ENCODE measurements at places on chromosomes 2 and 18. TPM values are rescaled to one million over a fixed set of nuclear protein-coding genes. Genes with fewer than 3 reads are reported as not detected.

- H3K36me3 ChIP-seq, result no peaks in the 10 kb centered on the region
- no peak for DNase-seq
- H3K4me1 ChIP-seq, result no peaks in the 10 kb centered on the region
- no peak overlapping the region for H3K27ac ChIP-seq
- no peak overlapping the region for H3K4me3 ChIP-seq
Measured at GRCh38 chr2:241813644-241814392, 4.8 kb downstream of the NEU4 start.

RESP18 gene
- total RNA-seq, result not detected

DNA sequence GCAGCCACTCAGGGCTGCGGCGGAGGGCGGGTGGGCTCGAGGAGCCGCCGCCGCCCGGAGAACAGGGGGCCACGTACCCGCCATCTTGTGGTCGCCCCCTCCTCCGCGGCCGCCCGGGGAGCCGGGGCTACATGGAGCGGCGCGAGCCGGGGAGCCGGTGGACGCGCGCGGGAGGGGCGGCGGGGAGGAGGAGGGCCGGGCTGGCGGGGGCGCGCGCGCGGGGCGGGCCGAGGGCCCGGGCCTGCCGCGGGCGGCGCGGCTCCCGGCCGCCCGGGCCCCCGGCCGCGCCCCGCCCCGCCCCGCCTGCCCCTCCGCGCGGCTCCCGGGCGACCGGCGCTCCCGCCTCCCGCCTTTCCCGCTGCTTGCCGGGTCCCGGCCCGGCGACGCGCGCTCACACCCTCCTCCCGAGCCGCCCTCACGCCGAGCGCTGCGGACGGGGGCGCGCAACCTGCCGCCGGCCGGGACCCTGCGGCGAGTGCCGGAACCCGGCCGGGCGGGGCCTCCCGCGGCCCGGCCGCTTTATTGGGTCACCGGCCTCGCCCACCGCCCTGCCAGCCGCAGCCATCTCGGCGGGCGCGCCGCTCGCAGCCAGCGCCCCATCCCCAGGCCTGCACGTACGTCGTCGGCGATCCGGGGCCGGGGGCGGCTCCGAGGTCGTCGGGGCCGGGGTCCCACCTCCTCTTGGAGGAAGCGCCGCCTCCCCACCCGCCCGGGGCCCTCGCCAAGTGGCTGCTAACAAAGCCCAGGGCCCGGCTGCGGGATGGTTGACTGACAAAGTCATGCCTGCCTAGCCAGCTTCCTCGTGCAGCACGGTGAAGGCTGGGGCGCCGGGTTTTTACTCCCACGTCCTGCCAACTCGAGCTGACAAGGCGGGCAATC is at the start of gene PPP4R1:
Gene PPP4R1, minus strand, starts transcription at position 159 of the 879 bp plus-strand sequence. Its CDS starts 75 bp downstream, at position 84.
- H3K27ac ChIP-seq, result peak within 1 kb of the TSS; percentile 99
- peak; percentile 52 for DNase-seq
- peaks cover 16% of the 10 kb centered on the region for H3K4me1 ChIP-seq
- peaks cover 6% of the 10 kb centered on the region for H3K36me3 ChIP-seq

GRCh38 chr18:46939337-46939963 is 22.0 kb downstream of the KATNAL2 start:
- no peak overlapping the region for H3K4me3 ChIP-seq
- no peaks in the 10 kb centered on the region for H3K4me1 ChIP-seq
- no peak overlapping the region for H3K27ac ChIP-seq

DNA sequence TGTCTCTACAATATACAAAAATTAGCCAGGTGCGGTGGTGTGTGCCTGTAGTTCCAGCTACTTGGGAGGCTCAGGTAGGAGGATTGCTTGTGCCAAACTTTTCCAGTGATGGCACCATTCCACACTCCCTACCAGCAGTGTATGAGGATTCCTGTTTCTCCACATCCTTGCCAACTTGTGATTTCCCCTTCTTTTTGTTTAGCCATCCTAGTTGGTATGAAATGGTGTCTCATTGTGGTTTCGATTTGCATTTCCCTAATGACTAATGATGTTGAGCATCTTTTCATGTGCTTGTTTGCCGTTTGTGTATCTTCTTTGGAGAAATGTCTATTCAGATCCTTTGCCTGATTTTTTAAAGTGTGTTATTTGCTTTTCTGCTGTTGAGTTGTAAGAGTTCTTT is 41.0 kb downstream of the EPB41L5 start:
- no peak overlapping the region for H3K4me3 ChIP-seq
- H3K27me3 ChIP-seq, result no peaks in the 10 kb centered on the region
- DNase-seq, result peak; percentile 21
- no peak overlapping the region for H3K27ac ChIP-seq
- 0 out of 2 replicates have a peak, but pooled peaks cover 1% of the 10 kb centered on the region for H3K36me3 ChIP-seq

DNA sequence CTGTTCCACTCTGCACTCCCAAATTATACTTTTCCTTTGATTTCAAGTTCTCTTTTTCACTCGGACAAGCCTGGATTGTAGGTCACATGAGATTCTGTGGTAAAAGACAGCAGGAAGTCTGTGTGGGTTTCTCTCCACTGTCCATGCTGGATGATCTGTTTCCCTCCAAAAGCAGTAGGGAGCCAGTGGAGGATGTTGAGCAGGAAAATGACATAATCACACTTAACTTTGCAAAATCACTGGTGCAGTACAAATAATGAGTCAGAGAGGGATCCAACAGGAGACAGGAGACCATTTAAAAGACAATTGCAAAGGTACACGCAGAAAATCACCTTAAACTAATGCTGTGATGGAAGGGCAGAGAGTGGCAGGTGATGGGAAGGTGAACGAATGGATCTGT is 301.3 kb downstream of the ZNF407 start:
- H3K27ac ChIP-seq, result no peak overlapping the region
- no peak overlapping the region for H3K4me3 ChIP-seq
- H3K4me1 ChIP-seq, result peaks cover 7% of the 10 kb centered on the region
- no peaks in the 10 kb centered on the region for H3K36me3 ChIP-seq

DNA sequence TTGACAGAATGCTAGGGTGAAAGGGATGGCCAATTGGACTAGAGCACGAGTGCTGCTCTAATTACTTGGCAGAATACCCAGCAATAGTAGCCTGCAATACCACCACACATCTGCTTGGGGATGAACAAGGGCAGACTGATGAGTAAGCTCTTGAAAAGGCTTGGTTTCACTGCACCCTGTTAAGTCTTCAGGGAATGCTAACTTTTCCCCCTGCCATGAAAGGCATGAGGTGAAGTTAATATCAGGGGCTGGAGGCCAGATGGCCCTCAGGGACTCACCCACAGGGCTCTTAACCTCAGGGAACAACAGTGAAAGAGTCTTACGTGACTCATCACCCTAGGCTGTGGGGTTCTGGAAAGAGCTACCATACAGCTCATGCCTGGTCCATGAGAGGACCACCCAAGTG is 51.7 kb upstream of the MYL1 start:
- DNase-seq, result no peak
- no peak overlapping the region for H3K4me3 ChIP-seq
- no peaks in the 10 kb centered on the region for H3K4me1 ChIP-seq
- H3K36me3 ChIP-seq, result no peaks in the 10 kb centered on the region

CYS1 gene
- under 0.01 TPM for total RNA-seq

GRCh38 chr2:27798948-27799645 is 27.6 kb downstream of the MRPL33 start:
- H3K27me3 ChIP-seq, result no peaks in the 10 kb centered on the region
- H3K4me3 ChIP-seq, result no peak overlapping the region
- peak overlapping the region; percentile 96 for H3K27ac ChIP-seq

DNA sequence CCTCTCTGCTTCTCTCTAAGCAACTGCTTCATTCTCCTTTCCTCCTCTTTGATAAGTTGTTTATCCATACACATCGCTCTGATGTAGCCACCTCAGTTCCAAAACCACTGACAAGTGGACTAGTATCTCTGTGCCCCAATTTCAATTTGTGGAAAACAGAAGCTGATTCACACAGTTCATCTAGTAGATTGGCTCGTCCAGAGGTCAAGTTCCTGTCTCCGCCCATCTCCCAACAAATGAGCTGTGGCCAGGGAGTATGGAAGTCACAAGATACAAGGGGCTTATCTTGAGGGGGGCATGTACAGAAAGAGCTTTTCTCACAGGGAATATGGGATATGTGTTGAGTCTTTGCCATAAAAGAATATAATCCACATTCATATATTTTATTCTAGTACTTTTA is 17.7 kb upstream of the CHN1 start:
- no peaks in the 10 kb centered on the region for H3K27me3 ChIP-seq
- no peaks in the 10 kb centered on the region for H3K4me1 ChIP-seq
- no peaks in the 10 kb centered on the region for H3K36me3 ChIP-seq
- DNase-seq, result no peak
- H3K4me3 ChIP-seq, result no peak overlapping the region

C2orf76 gene
- 9.7 TPM for total RNA-seq

DNA sequence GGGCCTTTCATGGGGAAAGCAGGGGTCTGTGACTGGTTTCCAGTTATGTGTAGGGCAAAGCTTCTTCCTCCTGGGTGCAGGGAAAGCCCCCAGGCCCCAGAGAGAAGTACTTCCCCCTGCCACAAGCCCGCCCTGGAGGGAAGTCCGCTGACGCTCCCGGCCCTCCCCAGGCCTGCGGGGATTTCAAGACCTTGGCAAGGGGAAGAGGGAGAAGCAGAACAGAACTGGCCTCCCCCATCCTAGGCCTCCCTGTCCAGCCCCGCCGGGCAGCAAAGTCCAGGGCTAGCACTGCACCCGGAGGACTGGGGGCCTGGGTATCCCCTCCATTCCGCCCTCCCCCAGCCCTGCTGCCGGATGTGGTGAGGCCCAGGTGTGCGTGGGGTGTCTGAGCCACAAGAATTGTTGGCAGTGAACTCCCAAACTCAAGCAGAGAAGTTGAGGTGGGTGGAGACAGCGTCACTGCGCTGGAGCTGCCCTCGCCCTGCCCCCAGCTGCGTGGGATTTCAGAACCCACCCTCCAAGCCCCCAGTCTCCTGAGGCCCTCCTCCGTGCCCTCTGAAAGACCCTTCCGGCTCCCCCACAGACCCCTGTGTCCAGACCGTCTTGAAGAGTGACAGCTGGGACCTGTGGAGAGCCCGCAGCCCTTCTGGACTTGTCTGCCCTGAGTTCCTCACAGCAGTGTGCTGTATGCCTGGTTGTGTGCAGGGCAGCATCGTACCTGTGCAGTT is 1.1 kb upstream of the DUSP2 start:
- no peaks in the 10 kb centered on the region for H3K27me3 ChIP-seq
- H3K36me3 ChIP-seq, result no peaks in the 10 kb centered on the region
- DNase-seq, result peak; percentile 16
- H3K27ac ChIP-seq, result no peak overlapping the region

IL1F10 gene
- total RNA-seq, result not detected

DNA sequence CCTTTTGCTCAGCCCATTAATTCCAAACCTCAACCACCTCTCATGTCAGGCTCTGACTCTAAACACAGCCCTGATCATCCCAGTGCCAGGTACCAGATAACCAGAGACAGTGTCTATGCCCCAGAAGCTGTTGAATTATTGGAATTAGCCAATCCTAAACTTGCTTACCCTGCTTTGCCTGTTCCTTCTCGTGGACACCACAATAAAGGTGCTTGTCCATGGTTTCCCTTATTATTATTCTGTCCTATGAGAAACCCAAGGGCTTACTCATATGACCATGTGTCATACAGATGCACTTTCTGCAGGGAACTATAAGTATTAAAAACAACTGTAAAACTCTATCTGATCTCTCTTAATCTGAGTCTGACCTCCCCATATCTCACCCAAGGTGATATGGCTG is 2193.8 kb upstream of the PIK3C3 start:
- DNase-seq, result no peak
- no peaks in the 10 kb centered on the region for H3K36me3 ChIP-seq
- H3K4me3 ChIP-seq, result no peak overlapping the region
- no peak overlapping the region for H3K27ac ChIP-seq
- no peaks in the 10 kb centered on the region for H3K27me3 ChIP-seq

POTEC gene
- not detected for total RNA-seq

DNA sequence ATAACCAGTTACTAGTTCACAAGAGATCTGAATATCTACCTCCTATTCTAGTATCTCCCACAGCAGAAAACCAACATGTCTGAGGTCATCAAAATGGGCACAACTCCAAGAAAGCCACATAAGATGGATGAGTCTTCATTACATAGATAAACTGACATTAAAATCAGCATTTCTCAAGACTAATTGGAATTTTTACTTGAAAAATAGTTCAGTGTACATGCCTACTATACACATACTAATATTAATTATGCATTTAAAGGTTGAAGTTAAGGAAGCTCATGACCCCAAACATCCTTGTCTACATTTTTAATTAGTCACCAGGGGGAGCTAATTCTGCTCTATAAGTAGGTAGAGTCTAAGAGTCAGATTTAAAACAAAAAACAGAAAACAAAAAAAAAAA is 41.9 kb downstream of the ZNF521 start:
- peaks cover 3% of the 10 kb centered on the region for H3K4me1 ChIP-seq
- H3K36me3 ChIP-seq, result peaks cover 5% of the 10 kb centered on the region
- no peak overlapping the region for H3K4me3 ChIP-seq
- DNase-seq, result peak; percentile 80
- no peak overlapping the region for H3K27ac ChIP-seq

GPR45 gene
- not detected for total RNA-seq

GRCh38 chr2:204135752-204136151 is 199.2 kb downstream of the ICOS start:
- DNase-seq, result no peak
- peaks cover 13% of the 10 kb centered on the region for H3K27me3 ChIP-seq
- H3K27ac ChIP-seq, result no peak overlapping the region
- no peaks in the 10 kb centered on the region for H3K4me1 ChIP-seq
- no peaks in the 10 kb centered on the region for H3K36me3 ChIP-seq

DNA sequence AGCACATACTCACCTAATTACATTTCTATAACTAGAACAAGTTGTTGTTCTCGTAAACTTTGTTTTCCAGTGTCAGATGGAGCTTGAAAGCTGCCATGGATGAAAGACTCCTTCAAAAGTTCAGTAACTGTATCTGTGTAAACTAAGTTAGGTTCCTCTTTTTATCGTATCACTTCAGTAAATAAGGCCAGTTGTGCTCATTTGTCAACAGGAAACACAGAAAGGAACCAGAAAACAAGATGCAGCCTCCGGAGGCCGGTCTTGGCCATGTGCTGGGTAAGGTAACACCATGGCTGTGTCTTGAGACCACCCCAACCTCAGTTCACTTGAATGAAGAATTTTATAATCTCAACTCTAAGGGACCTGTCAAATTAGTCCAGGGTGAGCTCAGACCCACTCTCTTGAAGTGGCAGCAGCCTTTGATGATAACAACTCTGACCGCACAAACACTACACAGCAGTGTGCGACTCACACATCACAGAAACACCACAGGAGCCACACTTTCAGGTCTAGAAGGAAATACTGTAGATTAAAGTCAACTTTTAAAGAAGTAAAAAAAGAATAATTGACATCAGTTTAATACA is 213.8 kb downstream of the AFF3 start:
- no peak for DNase-seq
- no peaks in the 10 kb centered on the region for H3K27me3 ChIP-seq
- peaks cover 3% of the 10 kb centered on the region for H3K36me3 ChIP-seq
- H3K4me1 ChIP-seq, result peaks cover 13% of the 10 kb centered on the region
- H3K4me3 ChIP-seq, result no peak overlapping the region

CYP27C1 gene
- not detected for total RNA-seq

- H3K27ac ChIP-seq, result no peak overlapping the region
- no peaks in the 10 kb centered on the region for H3K27me3 ChIP-seq
- H3K4me1 ChIP-seq, result no peaks in the 10 kb centered on the region
- no peak for DNase-seq
- H3K36me3 ChIP-seq, result peaks cover 36% of the 10 kb centered on the region
- H3K4me3 ChIP-seq, result no peak overlapping the region
Measured at GRCh38 chr2:112572005-112572404, 12.4 kb upstream of the CHCHD5 start.
